ENCODE measurements at places on chromosomes 2 and 18. TPM values are rescaled to one million over a fixed set of nuclear protein-coding genes. Genes with fewer than 3 reads are reported as not detected.

DNA sequence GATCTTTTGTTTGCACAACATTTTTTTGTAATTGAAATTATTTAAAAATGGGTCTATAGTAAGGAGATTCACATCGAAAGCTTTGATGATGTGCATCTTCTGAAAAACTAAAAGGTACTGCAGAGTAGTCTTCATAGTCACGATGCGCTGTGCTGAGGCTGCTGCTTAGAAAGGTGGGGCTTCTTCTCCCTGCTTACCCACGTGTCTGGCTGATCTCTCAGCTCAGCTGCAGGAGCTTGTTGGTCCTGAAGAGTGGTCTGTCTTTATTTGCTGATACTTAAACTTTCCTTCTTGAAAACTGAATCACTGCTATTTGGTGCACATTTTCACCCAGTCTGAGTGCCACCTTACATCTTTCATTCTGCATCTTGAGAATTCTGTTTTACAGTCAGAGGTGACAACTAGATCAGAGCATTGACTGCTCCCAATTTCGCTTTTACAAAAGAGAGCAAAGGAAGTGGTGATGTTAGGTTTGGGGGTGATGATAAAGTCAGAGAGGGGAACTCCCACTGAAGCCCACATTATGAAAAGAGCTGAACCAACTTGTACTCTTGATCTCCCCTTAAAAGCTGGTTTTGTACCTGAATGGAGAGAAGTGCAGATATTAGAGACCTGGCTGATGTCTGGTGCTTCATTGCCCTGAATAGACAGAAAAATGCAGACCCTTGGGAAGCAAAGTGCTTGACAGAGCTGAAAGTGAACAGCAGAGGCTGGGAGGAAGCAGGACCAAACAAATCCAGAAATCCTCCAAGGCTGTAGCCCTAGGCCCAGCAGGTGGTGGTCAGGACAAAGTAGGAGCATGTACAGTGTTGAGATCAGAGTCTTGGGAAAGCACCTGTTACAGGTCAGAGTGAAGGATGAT, 984.5 kb downstream of the TSN start:
- DNase-seq: no peak

- no peak for DNase-seq
Measured at GRCh38 chr2:144546933-144547332, 27.0 kb upstream of the ZEB2 start.

DNA sequence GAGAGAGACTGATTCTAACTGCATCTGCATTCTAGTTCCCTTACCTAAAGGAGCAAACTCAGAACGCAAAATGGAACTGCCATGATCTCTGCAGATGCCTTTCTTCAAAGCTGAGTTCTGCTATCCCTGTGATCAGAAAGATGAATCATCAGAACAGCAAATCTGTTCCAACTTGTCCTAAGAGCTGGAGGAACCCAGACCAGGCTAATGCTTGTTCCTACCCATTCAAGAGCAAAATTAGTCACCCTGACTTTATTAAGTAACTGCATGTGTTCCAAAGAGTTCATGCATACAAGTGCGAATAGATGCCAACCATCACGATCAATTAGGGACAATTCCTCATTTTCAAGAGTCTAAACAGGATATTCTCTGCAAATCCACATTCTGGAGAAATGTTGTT, 46.5 kb downstream of the MBP start:
- no peak for DNase-seq

CXCR4 gene
- 45.7 TPM for polyA plus RNA-seq

- DNase-seq: no peak
Measured at GRCh38 chr2:136284226-136285119, 166.5 kb upstream of the CXCR4 start.

GCG gene
- polyA plus RNA-seq: not detected

DNA sequence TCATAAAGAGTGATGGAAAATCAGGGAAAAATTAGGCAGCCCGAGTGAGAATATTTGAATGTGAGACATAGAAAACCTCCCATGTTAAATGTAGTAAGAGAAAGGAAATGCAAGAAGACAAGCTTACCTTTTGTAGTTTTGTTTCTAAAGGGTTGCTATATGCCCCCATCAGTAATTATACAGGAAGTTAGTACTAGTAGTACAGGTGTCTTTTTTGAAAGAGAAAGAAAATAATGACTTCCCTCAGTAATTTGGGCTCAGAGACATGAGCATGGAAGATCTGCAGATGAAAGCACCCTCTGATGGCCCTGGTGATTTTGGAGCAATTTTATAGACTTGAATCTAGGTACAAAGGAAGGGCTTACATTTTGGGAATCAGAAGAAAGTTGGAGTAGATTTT, 80.8 kb downstream of the RHBDD1 start:
- no peak for DNase-seq

GRCh38 chr18:51664236-51664635, 466.8 kb upstream of the MEX3C start:
- no peak for DNase-seq

DNA sequence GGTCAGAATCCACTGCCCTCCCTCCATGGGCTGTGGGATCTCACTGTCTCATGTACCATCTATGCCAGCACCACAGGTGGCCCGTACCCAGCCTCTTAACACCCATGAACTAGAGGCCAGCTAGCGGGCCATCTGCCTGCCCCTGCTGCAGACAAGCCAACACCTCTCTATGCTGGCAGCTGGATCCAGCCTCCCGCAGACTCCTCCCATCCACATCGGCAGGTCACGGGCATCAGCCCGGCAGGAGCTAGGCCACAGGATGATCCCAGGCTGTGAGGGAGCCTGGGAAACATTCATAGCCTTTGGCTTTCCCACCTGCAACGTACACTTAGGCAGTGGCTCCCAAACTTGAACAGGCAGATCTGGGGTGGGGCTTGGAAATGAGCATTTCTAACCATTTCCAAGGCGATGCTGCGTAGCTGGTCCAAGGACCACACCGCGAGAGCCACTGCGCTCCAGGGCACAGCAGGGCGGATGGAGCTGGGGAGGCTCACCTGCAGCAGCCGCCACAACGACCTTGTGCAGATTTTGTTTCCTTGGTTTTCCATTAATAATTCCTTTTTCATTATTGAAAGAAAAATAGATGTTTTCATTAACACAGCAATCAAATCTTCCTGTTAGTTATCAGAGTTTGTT, 114.7 kb downstream of the KCNF1 start:
- DNase-seq: no peak

ANKRD23 gene
- polyA plus RNA-seq: 5.0 TPM

- DNase-seq: no peak
Measured at GRCh38 chr18:48953104-48953706, 2.4 kb upstream of the SMAD7 start.

GALM gene
- polyA plus RNA-seq: 56.4 TPM

LIMS3 gene
- 2.4 TPM for polyA plus RNA-seq

VAMP8 gene
- 89.3 TPM for polyA plus RNA-seq

DNA sequence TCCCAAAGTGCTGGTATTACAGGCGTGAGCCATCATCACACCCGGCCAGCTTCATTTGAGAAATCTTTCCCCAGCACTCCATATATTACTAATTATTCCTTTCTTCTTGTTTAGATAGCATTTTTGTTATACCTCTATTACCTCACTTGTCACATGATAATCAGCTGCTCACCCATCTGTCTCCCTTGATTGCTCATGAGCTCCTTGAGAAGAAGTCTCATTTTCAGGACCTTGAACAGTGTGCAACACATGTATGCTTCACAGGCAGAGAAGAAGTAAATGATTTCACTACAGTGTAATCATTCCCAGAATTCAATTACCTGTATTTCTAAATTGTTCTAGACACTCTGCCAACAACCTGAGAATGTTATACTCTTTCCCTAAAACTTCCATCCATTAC, 6.2 kb downstream of the PAIP2B start:
- DNase-seq: peak; percentile 6

Data from left kidney (tissue), 8 donors.